Esophagus squamous epithelium (tissue), 5 donors: ENCODE measurements at places on chromosomes 3 and 15. TPM values are rescaled to one million over a fixed set of nuclear protein-coding genes. Genes with fewer than 3 reads are reported as not detected.

GRCh38 chr3:126816986-126817777, 113.1 kb downstream of the CHCHD6 start:
- no peak for DNase-seq

DNA sequence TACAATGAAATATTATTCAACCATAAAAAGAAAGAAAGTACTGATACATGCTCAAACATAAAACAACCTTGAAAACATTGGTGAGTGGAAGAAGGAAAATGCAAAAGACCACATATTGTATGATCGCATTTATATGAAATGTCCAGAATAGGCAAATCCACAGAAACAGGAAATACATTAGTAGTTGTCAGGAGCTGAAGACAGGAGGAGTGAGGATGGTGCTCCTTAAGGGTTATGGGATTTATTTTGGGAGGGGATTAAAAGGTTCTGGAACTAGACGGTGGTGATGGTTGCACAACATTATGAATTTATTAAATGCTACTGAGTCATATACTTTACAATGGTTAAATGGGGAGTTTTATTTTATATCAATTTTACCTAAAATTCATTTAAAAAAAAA, 12.1 kb upstream of the MAGI1 start:
- DNase-seq: no peak

Gene DNAH12
- total RNA-seq: not detected

- no peak for DNase-seq
These were observed 368.0 kb downstream of the MFSD1 start for GRCh38 chr3:159169828-159170227.

Gene TGM5
- total RNA-seq: 11.5 TPM

DNA sequence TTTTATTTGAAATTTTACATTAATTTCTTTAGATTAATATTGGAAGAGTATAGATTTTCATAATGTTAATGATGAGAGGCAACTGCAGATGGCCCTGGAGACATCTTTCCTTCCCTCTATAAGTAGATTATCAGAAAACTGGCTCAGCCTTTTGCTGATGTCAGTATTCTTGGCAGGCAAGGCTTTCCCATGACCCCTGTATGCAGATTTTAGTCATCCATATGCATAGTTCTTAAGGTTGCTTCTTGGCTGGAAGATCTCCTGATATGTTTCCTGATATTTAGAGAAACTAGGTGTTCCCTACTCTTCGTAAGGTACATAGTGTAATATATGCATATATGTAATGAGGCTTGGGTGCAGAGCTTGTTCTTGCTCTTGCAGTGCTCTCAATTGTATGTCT, 911.4 kb downstream of the EPHA3 start:
- no peak for DNase-seq

- DNase-seq: no peak
These were observed 2.9 kb downstream of the NR2F2 start for GRCh38 chr15:96333131-96334016.

DNA sequence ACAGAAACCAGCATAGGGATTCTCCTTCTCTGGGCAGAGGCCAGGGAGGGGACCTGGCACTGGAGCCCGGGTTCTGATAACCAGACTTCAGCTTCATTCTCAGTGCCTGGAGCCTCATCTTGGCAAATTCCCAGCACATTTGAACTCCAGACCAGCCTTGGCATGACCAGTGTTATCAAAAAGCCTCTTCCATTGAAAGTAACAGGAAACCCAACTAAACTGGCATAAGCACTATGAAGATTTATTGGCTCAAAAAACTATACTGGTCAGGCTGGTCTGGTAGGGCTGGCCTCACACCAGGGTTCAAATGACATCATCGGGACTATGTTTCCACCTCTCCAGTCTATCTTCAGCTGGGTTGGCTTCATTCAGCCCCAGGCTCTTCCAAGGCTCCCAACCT, 48.1 kb upstream of the THUMPD3 start:
- no peak for DNase-seq

DNA sequence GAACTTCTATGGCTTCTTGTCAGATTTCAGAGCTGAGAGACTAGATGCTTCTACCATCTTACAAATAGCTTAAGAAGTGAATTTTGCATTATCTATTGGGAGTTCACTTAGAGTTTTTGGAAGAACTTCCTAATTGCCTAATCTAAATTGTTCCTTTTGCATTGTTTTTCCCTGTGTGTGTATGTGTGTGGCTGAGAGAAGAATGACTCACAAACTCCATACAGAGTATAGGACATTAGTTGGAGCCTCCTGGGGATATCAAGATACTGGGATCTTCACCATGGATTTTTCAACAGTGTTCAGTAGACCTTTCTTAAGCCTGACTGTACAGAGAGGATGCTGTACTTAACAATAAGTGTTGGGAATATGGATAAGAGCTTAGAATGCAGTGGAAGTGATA, 10.9 kb downstream of the TLNRD1 start:
- DNase-seq: no peak

Gene WDR93
- total RNA-seq: not detected

- no peak for DNase-seq
These were observed 221.2 kb downstream of the TUSC7 start for GRCh38 chr3:116930786-116931185.

- no peak for DNase-seq
These were observed 626.3 kb upstream of the NAALADL2 start for GRCh38 chr3:174232658-174233429.

- DNase-seq: no peak
These were observed 231.6 kb downstream of the IGSF11 start for GRCh38 chr3:118803096-118803476.

Gene ANKUB1
- not detected for total RNA-seq

DNA sequence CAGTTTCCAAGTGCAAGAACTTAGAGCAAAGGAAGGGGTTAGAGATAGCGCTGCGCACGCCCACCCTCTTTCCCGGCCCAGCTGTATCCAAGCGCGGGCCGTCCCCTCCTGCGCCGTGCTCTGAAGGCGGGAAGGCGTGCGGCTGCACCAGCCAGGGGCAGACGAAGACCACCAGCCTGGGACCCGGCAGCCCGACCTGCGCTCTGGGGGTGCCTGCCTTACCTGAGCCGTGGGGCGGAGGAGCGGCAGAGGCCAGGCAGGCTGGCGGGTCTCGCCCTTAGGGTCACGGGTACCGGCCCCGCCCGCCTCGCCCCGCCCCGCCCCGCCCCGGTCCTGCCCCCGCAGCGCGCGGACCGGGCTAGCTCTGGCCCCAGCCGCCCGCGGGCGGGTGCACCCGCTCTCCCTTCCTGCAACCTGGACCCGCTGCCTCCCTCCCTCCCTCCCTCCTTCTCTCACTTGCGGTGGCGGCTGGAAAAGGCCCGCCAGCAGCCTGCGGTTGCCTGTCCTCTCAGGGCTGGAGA, at the start of gene WDR72:
Gene WDR72, minus strand, starts transcription at position 253 of the 521 bp plus-strand sequence. CDS start 26,514 bp downstream, outside the sequence.
- DNase-seq: no peak

Gene ZDHHC23
- 3.5 TPM for total RNA-seq

Gene TAGLN3
- not detected for total RNA-seq

Gene MEF2A
- total RNA-seq: 19.2 TPM
